NCI-H187 treated with DMSO at 0.1 percent for 48 hours (cell line): ENCODE measurements at places on chromosomes 11 and 22.

GRCh38 chr11:128282053-128282452 is 305.3 kb downstream of the ETS1 start:
- DNase-seq = no peak

DNA sequence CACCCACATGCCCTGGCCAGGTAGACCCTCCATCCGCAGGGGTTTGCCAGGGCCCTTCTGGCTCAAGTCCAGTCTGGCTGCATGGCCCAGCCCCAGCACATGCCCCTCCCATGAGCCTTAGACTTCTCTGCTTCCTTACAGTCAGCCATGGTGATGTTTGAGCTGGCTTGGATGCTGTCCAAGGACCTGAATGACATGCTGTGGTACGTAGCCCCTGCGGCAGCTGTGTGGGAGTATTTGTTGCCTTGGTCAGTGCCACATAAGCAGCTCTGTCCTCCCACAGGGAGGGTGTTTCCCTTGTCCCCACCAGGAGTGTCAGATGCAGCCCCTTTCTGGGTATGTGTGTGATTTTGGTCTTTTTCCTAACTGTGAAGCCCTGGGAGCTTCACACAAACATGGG is 17.5 kb downstream of the CDC45 start:
- no peak for DNase-seq

GRCh38 chr11:134139873-134140331 is 71.0 kb downstream of the JAM3 start:
- no peak for DNase-seq

DNA sequence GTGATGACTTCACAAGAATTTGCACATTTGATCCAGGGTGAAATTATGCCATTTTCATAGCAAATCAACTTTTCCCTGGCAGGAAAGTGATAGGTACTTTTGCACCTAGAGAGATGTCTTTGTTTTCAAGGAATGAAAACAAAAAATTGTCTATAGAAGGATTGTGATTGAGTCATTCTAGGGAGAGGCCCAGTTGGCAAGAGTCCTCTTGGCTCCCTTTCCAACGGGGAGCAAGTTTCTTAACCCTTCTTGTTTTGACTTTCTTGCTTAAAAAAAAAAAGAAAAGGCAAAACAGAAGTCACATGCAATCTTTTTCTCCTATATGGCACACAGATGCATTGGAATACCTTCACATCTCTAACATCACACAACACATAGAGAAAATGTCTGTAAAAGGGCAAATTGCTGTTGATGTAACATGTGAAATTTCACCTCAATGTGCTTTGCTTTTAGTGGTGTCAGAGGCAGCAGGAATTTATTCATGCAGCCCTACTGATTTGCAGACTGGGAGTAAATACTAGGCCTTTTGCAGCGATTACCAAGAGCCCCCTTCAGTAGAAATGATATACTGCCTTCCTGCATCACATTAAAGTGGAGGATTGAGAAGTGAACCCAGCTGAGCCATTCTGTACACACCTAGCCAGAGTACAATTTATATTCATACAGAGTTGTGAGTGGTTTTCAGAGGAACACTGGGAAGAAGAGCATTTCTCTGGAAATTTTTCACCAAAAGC is 290.7 kb upstream of the MPPED2 start:
- no peak for DNase-seq

- DNase-seq = no peak
Measured at GRCh38 chr11:71199226-71199820, 53.1 kb downstream of the SHANK2 start.

DNA sequence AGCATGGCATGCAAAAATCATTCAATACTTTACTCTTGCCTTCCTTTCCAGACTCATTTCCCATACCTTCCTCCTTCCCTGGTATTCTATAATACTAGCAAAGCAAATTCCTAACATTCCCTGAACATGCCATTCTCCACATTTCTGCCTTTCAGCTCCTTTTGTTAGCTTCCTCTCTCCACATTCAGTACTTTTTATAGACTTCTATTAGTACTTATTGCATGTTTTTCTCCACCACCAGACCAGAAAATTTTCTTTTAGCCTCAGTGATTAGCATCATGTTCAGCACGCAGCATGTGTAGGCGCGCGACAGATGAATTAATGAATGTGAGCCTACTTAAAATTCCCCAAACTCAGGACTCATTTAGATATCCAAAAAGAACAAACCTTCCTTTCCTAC is 935.3 kb downstream of the DLG2 start:
- no peak for DNase-seq

GRCh38 chr22:49344656-49345055 is 483.0 kb downstream of the BRD1 start:
- no peak for DNase-seq

DNA sequence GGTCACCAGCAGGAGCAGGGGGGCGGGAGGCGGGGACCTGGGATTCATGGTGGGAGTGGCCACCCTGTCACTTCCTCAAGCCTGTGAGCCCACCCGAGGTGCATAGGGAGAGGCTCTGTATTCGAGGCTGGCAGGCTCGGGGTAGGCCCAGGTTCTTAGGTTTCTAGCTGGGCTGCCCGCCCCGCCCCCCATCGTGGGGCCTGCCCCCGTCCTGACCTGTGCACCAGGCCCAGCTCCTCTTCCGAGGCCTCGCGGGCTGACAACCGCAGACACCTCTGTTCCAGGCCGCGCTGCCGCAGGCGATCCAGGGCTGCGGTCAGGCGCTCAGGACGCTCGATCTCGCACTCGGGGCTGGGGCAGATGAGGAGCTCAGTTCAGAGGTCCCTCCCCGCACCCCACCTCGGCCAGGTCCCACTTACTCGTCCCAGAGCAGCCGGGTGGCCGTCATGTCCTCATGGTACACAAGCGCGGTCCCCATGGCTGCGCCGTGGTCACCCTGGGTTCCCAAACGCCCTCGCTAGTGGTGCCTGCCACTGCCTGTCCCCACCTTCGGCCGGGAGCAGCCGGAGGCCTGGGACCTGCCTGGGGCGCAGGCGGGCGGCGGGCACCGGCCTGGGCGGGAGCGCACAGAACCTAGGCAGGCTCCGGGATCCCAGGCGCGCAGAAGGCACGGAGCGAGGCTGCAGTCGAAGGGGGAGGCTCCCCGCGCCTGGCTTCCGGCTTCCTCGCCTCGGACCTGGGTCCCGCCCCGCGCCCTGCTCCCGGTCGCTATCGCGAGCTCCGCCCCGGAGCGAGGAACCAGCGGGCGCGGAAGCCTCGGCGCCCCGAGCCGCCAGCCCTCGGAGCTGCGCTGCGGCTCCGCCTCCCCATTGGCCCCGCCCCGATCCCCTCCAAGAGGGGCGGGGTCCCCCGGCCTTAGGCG is at the start of gene HDAC10:
Gene HDAC10 (minus strand): TSS at position 711 of the 922 bp plus-strand sequence. CDS start 233 bp downstream, at position 478.
- DNase-seq = no peak

DNA sequence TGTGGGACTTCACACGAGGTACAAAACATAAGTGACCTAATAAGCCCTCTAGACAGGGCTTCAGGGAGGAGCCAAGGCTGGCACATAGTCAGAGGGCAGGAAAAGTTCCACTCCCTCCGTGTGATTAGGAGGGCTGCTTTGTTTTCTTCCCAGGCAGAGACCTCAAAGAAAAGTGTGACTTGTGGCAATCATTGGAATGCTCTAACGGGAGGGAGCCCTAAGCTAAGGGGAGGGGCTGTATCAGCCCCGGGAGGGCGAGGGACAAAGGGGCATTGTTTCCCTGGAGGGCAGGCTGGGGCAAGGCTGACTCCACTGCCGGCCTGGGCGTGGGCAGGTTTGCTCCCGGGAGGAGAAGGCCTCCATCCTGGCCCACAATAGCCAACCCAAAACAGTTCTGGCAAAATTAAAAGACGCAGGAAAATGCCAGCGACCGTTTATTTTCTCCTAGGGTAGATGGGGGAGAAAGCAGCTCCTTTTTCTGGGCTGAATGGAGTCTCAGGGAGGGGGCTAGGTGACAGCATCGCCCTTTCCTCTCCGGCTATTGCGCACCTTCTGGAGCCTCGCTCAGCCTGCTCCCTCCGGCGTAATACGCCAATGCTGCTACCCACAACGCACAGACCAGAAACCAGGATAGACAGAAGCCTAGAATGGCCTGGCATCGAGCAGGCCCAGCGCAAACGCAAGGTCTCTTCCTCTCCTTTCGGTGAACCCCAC is 60.2 kb downstream of the ENDOD1 start:
- no peak for DNase-seq
